ENCODE measurements at places on chromosomes 7 and 10.
A peak's percentile ranks its signal among the peaks of the same experiment; 100 is the strongest.

DNA sequence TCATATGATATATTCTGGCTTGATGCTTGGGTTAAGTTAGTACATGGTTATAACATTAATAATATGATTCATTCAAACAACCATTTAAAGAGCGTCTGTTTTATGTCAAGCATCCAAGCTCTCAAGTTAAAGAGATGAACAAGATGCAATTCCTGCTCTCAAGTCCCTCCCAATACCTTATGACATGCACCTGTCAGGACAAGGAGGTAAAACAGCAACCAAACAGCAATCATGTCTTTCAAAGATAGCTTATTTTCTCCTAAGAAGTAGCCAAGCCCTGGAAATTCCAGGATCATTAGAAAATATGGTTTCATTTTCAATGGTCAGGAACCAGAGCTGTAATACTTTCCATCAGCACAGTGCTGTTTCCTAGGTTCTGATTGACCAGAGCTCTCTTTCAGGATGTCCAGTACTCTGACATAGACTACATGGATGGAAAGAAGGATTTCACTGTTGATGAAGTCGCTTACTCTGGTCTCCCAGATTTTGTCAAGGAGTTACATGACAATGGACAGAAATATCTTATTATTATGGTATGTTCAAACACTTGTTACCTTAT lies 29.0 kb downstream of the MGAM2 start:
- no peak for DNase-seq

DNA sequence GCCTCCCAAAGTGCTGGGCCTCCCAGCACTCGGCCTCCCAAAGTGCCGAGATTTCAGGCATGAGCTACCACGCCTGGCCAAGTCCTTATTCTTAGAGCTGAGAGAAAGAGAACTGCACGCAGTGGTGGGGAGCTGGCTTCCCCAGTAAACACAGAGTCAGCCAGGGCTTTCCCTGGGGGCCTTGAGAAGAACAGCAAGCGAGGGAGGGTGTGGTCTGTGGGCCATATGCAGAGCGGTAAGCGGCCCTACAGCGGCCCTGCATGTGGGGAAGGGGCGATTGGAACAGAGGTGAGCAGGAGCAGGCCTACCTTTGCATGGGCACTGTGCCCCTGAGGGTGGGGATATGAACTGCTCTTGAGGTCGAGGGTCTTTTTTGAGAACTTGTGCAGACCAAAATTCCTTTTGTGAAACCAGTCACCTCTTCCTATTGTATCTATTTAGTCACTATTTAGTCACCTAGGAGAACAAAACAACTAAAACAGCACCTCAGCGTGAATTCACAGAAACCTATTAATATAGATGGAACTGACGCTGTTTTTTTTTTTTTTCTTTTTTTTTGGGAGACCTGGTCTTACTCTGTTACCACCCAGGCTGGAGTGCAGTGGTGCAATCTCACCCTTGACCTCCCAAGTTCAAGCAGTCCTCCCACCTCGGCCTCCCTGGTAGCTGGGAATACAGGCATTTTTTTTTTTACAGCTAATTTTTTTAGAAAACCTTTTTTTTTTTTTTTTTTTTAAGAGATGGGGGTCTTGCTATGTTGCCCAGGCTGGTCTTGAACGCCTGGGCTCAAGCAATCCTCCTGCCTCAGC lies 36.9 kb upstream of the SH2D4B start:
- peak; percentile 46 for DNase-seq

GRCh38 chr7:82705517-82706260 lies 262.1 kb upstream of the CACNA2D1 start:
- DNase-seq = no peak

GRCh38 chr7:129067943-129068548 lies 13.1 kb upstream of the TNPO3 start:
- DNase-seq = no peak

DNA sequence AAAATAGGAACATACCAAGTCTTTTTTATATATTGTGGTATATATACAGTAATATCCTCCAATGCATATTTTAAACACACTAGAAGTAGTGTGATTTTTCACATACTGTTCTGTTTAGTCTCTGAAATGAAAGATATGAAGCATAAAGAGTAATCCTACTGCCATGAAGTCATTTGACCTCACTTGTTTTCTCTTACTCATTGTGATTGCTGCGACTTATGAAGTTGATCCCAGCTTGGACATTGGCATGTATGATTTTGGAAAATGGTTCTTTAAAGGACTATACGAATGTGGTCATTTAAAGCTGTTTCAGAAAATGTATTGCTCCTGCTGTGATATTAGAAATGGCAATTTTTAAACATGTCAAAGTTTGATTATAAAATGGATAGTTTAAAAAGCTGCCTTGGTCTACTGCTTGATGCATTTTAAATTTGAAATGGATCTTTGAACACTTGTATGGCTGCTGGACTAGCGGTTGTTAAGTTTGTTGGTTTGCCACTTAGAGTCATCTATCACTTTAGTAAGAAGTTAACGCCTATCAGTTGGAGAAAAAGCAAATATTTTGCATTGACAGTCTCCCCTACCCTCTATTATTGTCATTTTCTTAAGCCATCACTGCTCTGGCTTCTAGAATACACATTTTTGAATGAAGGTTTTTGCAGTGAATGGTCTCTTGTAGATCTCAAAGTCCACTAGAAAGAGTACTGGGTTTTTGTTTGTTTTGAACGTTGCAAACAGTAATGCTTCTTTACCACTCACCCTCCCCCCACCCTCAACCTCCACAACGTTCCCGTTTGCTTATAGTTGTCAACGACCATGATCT lies 881 bp upstream of the PCGF5 start:
- DNase-seq = no peak

- no peak for DNase-seq
Observed at GRCh38 chr7:107122486-107122911, 46.3 kb upstream of the HBP1 start.

DNA sequence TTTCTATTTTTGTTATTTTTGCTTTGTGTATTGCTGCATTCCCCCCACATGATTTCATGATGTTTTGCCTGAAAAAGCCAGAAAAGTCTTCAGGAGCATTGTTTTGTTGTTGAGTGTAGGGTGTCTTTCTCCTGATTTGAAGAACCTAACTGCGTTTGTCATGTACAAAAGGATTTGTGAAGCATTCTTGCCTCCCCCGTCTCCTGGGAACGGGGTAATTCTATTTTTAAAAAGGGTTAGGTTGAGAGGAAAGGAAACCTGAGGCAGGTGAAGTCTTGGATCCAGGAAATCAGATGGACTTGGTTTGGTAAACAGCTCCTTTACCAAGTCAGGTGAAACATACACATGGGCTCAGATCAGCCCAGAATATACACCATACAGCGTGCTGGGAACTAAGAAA lies 26.0 kb upstream of the BTBD16 start:
- DNase-seq = no peak

DNA sequence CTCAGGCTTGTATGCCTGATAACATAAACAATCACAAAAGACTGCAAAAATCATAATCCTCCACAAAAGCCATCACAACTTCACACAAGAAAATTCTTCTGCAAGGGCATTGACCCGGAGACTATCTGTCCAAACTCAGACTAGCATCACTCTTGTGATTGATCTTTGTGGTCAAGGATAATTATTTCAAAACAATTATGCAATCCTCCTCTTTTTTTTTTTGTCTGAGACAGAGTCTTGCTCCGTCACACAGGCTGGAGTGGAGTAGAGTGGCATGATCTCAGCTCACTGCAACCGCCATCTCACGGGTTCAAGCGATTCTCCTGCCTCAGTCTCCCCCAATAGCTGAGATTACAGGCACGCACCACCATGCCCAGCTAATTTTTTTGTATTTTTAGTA lies 22.2 kb downstream of the CDNF start:
- no peak for DNase-seq

DNA sequence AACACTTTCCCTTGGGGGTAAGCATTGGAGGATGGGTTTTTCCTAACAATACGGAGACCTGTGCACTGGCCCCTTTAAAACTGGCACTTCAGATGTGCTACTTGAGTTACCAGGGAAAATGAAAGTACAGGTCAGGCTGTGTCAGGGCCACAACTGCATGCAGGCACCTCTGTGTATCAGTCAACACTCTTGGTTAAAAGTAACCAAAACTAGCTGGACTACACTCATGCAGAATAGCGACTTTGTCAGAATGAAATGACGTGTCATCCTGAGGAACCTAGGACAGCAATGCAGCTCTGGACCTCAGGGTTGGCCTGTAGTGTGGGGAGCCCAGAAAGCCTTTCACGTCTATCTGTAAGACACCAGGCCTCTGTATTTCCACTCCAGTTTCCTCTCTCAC lies 33.8 kb upstream of the SMKR1 start:
- no peak for DNase-seq

DNA sequence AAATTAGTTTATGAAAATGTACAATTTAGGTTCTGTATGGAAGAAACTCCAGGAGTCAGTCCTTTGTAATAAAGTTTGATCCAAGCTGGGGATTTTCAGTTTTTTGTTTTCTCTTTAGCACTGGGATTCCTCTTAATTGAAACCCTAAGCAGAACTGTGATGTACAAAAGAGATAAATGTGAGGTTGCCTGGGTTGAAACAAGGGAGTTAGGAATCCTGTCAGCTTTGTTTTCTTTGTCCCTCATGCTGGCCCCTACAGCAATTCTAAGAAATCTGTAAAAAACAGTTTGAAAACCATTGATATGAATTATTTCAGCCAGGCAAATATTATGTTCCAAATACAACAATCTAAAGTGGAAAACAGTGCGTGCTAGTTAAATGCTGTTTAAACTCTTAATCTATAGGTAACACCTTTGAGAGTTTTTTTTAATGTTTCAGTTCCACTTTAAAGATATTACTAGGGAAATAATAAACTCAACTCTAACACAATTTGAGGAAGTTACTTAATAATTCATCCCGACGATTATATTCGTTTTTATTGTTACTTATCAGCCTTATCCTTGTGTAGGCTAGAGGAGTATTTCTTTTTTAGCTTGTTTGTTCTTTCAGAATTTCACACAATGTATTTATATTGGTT lies 65.3 kb downstream of the SGCE start:
- no peak for DNase-seq
